ENCODE measurements at places on chromosomes 4 and X. TPM values are rescaled to one million over a fixed set of nuclear protein-coding genes. Genes with fewer than 3 reads are reported as not detected.

Gene ODAPH
- not detected for total RNA-seq

DNA sequence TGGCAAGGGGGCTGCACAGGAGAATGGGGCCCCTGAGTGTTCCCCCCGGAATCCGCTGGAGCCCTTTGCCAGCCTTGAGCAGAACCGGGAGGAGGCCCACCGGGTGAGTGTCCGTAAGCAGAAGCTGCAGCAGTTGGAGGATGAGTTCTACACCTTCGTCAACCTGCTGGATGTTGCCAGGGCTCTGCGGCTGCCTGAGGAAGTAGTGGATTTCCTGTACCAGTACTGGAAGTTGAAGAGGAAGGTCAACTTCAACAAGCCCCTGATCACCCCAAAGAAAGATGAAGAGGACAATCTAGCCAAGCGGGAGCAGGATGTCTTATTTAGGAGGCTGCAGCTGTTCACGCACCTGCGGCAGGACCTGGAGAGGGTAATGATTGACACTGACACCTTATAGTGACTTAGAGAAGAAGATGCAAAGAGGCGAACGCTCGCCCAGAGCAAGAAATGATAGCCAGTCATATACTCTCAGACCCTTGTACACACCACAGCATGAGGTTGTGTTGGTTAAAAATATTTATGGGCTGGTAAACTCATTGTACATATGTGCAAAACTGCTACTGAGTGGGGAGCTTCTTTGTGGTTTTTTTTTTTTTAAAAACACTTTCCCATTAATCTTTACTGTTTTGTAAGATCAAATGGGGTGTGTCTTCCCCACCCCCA is 52.5 kb downstream of the JADE1 start:
- DNase-seq, result no peak

DNA sequence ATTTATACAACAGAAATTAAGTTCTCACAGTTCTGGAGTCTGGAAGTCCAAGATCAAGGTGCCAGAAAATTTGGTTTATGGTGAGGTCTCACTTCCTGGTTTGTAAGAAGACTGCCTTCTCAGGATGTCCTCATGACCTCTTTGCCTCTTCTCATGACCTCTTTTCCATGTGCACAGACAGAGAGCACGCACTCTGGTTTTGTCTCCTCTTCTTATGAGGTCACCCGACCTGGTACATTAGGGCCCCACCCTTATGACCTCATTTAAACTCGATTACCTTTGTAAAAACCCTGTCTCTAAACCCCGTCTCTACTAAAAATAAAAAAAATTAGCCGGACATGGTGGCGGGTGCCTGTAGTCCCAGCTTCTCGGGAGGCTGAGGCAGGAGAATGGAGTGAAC is 155.9 kb downstream of the KIT start:
- DNase-seq, result no peak

Gene SULT1B1
- total RNA-seq, result 1.0 TPM

DNA sequence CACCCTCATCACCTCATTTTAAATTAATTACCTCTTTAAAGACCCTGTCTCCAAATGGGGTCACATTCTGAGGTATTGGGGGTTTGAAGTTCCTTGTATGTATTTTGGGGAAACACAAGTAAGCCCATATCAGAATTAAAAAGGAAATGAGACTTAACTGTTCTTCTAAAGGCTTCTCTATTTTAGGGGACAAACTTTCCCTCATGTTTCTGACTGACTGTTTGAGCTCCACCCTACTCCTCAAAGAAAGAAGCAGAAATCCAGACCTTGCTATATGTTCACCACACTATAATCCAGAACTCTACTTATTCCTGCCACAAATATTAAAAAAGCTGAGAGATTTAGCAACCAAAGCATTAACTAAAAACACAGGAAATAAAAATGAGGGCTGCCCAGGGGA is 258.8 kb downstream of the ARHGAP24 start:
- no peak for DNase-seq

DNA sequence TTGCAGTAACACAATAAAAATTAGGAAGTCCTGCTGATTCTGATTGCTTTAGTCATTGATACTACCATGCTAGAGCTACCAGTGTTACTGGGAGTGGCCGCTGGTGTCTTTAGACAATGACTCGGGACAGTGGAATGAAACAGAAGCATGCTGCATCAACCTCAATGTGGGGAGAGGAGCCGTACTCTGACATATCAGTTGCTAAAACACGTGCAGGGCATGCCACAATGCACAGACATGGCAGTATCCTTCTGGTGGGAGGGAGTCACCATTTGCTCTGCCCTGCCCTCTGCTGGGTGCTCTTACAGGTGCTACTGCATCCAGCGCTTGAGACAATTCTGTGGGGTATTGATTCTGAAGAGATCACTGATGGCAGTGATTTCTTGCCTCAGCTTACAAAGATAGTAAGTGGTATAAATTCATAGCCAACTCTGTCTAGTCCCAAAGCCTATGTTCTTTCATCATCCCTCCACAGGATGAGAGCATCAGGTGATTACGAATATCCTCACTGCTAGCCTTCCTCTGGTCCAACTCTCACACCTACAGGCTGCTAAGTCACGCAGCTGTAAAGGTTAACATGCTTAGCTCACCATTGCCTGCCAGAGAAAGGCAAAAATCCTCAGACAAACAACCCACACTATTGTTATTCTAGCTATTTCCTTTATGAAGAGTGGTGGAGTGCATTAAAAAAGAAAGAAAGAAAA is 43.7 kb downstream of the NSG1 start:
- no peak for DNase-seq

Gene CTAG1A
- total RNA-seq, result not detected
